ENCODE measurements at places on chromosomes 11 and 22.
A peak's percentile ranks its signal among the peaks of the same experiment; 100 is the strongest.

- no peak for DNase-seq
Measured at GRCh38 chr11:33932721-33933120, 40.8 kb upstream of the LMO2 start.

DNA sequence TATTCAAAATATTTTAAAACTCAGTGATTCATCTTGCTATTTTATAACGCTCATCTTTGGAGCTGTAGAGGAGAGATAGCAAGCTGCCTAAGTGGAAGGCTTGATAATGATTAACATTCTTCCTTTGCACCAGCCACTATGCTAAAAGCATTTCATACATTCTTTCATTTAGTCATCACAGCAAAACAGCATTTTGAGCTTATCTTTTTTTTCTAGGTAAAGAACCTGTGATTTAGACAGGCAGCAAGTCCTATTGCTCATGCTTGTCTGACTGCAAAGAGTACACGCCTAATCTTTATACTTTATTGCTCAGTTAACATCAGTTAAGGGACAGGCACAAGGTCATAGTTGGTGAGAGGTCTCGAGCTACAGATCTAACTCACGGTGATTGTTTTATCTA, 713.1 kb upstream of the ARHGAP42 start:
- no peak for DNase-seq

- DNase-seq = no peak
Measured at GRCh38 chr11:6632116-6633073, 13.2 kb upstream of the TPP1 start.

DNA sequence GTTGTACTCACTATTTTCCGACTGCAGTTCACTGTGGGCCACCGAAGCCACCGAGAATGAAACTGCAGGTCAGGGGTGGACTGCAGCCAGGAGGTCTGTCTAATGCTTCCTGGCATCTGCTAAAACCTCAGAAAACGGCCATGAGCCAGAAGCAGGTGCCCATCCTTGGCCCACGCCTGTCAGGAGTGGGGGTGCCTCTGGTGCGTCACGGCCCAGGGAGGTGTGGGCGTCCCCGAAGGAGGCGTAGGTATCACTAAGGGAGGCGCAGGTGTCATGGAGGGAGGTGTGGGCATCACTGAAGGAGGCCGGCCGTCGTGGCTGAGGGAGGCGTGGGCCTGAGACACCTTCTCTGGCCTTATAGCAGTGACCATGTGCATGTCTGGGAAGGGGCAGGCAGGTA, 456.2 kb downstream of the TBC1D22A start:
- no peak for DNase-seq

DNA sequence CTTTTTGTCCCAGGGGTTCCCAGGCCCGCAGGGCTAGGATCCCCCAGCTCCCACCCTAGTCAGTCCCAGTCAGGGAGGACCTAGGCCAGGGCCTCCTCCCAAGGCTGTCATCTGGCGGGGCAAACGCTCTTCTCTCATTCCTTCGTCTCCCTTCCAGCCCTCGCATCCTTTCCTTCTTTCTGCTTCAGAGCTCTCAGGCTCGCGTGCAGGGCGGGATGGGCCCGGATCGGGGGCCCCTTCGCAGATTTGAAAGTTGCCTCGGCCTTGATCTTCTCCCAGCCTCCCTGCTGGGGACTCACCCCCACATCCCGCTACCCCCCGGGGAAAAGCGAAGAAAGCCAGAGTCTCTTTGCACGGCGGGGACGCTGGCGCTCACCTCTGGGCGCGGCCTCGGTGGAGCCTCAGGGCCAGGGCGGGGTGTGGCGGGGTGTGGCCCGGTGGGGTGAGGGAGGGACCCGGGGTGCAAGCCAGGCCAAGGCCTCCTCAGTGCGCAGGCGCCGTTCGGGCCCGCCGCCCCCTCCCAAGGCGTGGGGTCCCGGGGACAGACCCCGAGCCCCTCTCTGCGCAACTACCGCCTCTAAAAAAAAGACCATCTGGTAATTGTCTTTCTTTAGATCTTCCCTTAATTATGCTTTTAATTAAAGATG, 14.8 kb upstream of the PAX6 start:
- DNase-seq = no peak

- DNase-seq = no peak
Measured at GRCh38 chr22:42500836-42501179, 18.8 kb downstream of the RRP7A start.

DNA sequence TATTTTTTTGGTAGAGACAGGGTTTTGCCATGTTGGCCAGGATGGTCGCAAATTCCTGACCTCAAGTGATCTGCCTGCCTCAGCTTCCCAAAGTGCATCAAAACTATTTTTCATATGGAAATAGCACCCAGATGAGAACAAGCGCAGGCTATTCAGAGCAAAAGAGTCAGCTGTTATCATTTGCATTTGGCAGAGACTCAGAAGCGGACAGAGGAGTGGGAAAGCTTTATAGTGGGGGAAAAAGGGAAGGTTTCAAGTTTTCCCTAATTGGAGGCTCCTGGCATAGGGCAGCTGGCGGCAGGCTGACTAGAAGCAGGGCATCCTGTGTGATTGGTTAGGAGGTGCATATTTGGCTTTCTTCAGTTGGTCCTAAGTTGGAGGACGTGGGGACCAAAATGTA, 20.2 kb downstream of the ATG13 start:
- no peak for DNase-seq

DNA sequence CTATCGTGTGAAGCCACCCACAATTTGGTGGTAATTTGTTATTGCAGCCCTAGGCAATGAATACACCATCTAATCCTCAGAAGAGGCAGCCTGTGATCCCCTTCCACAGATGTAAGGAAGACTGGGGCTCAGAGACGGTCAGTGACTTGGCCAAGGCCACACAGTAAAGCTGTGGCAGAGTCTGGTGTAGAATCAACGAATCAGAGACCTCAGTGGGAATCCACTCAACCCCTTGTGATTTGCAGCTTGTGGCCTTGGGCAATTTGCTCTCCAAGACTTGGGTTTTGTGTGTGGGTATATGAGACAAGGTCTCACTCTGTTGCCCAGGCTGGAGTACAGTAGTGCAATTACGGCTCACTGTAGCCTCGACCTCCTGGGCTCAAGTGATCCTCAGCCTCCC, 1.9 kb downstream of the LGALS2 start:
- DNase-seq = no peak

- peak; percentile 24 for DNase-seq
Measured at GRCh38 chr11:45885274-45885920, at the start of gene MAPK8IP1. MAPK8IP1 (plus strand) TSS chr11:45885651; CDS start chr11:45885821, 170 bp downstream.
